ENCODE measurements at places on chromosomes 3 and 15. TPM values are rescaled to one million over a fixed set of nuclear protein-coding genes. Genes with fewer than 3 reads are reported as not detected.
A peak's percentile ranks its signal among the peaks of the same experiment; 100 is the strongest.

DNA sequence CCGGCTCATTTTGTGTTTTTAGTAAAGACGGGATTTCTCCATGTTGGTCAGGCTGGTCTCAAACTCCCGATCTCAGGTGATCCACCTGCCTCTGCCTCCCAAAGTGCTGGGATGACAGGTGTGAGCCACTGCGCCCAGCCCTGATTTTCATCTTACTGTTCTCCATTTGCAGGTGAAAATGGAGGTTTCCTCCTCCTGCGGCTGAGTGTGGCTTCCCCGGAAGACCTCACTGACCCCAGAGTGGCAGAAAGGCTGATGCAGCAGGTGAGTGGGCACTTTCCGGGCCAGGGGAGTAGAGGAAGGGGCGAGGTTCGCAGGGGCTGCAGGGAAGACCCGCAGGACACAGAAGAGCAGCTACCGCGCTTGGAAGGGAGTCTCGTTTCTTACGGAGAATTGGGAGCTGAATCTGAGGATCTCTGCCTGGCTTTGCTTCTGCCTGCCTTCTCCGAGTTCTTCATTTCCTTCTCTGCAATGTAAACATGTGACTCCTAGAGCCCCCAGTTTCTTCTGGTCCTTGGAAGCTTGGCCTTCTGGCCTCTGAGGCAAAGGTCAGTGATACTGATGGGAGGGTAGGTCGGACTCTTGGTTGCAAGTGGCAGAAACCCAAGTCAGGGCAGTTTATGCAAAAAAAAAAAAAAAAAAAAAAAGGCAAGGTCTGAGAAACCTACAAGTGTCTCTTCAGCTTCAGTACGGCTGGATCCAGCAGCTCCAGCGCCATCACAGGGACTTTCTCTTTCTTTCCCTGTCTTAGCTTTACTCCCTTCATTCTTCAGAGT, 8.9 kb downstream of the MUC20 start:
- DNase-seq = no peak

GRCh38 chr3:14210843-14211594, 32.4 kb downstream of the LSM3 start:
- DNase-seq = peak; percentile 69

NMNAT3 gene
- not detected for total RNA-seq

ZDHHC19 gene
- total RNA-seq = not detected

SLC27A2 gene
- total RNA-seq = not detected

SMCO1 gene
- not detected for total RNA-seq

All from GM23248 (cell line).